A172 (cell line): ENCODE measurements at places on chromosomes 3 and 15.

DNA sequence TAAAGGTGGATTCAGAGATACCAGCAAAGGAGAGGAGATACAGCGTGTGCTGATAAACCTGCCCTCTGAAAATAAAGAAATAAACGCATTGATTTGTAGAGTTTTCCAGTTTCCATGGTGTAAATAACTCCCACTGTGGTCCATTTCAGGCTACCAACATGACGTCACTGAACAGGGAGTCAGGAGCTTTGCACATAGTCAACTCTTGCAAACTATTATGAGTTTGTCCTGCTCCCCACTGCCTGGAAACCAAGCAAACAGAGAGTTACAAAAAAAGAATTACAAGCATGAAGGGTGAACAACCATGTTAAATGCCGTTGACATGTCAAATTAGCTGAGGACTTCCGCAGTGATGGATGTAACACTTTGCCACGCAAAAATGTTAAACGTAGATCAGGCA is 70.4 kb upstream of the GATA2 start:
- DNase-seq, result no peak

- DNase-seq, result no peak
Observed at GRCh38 chr3:69330891-69331400, 54.9 kb downstream of the FRMD4B start.

GRCh38 chr3:195889870-195890295 is 18.5 kb downstream of the TNK2 start:
- no peak for DNase-seq

DNA sequence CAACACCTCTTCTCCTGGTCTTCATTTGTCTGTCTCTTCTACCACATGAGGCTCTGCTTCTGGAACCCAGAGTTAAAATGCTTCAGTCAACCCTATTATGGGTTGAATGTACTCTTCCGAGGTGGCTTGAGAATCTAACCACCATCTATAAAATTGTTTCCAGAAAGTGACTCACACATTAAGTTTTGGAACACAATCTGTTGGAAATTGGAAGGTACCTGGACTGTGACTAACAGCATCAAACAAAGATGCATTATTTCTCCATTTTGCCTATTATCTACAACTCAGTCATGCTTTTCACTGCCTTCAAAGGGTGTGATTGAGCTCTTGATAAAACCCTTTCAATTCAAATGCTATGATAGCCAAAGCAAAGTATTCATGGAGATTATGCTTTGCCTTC is 499.0 kb upstream of the SEMA6D start:
- DNase-seq, result no peak

GRCh38 chr3:132315851-132316250 is 1.4 kb upstream of the ACP3 start:
- DNase-seq, result no peak

- DNase-seq, result no peak
Observed at GRCh38 chr15:74784426-74785193, 2.7 kb downstream of the CSK start.

- no peak for DNase-seq
Observed at GRCh38 chr3:23575697-23576096, 230.1 kb upstream of the UBE2E1 start.

GRCh38 chr15:67097930-67098740 is 32.7 kb downstream of the SMAD3 start:
- peak; percentile 88 for DNase-seq

DNA sequence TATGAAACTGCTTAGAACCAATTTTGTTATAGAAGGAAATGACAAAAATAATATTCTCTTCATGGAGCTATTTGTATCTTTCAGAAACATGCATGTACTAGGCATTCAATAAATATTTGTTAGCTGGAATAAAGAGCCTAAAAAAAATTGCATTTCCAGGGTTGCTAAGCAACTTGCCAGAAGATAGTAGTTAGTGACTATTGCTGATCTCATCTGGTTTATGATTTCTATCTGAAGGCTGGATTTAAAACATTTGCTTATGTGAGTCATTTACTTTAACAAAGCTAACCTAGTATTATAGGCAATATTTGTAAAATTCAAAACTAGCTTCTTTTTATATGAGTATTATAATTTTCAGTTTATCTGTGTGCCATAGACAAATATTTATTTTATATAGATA is 78.3 kb downstream of the NAALADL2 start:
- DNase-seq, result no peak

GRCh38 chr3:188294823-188295487 is 141.0 kb downstream of the LPP start:
- DNase-seq, result peak; percentile 96

DNA sequence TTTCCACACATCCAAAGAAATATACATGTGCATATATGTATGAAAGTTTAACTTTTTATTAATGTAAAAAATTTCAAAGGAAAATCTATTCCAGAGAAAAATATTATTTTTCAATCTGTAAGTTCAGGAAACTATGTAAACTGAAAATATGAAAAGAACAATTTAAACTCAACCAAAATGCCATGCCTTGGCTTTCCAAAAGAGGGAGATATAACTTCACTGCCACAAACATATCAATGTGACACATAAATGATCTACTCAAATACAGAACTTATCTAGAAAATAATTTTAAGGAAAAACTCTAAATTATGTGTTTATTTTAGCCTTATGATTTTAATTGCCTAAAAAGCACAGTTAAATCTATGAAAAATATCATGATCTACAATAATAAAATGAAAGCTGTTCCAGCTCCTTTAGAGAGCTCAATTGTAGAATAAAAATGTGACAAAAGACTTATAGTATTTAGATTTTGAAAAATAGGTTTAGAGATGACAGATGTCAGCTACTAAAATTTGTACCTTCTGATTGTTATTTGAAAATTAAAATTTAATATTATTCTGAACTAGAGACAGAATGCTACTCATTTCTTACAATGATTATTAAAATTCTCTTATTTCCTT is 94.8 kb downstream of the GBE1 start:
- DNase-seq, result peak; percentile 5

DNA sequence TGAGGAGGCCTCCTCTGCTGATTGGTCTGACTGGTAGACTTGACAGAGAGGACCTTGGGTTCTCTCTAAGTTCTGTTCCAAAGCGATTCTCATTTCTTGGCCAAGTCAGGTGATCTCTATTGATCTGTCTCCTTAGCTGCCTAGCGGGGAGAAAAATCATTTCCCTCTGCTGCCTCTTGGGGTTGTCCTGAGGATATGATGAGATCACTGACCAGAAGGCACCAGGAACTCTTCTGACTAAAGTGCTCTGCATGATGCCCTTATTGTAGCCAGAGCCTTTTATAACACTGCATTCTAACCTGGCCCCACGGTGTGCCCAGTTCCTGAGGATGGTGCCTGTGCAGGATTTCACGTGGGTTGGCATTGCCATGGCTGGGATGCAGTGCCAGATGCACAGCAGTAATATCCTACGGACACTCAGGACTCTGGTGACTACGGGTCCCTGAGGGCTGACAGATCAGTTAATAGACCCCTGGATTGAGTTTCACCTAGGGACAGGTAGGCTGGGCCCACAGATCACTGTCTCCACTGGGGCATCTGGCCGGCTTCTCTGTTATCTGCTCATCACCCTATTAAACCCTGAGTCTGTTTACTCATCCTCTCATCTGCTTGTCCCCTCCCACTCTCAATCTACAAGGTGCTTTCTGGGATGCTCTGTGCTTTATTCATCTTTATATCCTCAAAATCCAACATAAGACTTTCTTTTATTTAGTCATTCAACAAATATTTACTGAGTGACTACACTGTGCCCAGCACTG is 3.9 kb upstream of the HEG1 start:
- no peak for DNase-seq
